SJCRH30 (cell line): ENCODE measurements at places on chromosomes 7 and 10. TPM values are rescaled to one million over a fixed set of nuclear protein-coding genes. Genes with fewer than 3 reads are reported as not detected.

The STEAP1 gene
- 0.55 TPM in 1 of 2 replicates, not detected in the other for total RNA-seq

DNA sequence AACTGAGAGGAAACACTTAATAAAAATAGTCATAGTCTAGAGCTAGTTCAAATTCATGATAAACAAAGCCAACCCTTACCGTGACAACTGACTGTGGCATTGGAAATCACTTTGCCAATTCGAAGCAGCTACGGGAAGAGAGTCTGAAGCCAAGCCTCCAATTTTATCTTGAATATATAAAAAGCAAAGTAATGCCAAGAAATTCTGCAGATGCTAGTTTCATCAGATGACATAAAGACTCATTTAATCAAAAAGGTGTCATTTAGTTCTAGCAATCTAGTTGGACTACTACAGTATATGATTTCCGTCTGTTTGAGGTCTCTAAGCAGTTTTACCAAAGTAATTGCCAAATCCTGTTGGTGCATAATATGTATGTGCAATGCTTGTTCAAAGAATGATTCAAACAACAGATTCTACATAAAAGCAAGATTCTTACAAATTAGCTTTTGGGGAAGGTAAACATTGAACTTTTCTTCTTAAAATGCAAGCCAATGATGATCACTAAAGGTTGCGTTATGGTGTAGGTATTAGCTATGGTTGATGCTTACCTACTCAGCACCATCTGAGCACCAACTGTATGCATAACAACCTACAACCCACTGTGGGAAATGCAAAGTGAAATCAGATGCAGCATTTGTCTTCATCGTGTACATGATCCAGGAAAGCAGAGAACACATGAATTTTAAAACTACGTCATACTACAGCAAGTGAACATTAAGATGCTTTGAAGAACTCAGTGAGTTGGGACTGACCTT is 2.8 kb downstream of the FAM171A1 start:
- DNase-seq: no peak

DNA sequence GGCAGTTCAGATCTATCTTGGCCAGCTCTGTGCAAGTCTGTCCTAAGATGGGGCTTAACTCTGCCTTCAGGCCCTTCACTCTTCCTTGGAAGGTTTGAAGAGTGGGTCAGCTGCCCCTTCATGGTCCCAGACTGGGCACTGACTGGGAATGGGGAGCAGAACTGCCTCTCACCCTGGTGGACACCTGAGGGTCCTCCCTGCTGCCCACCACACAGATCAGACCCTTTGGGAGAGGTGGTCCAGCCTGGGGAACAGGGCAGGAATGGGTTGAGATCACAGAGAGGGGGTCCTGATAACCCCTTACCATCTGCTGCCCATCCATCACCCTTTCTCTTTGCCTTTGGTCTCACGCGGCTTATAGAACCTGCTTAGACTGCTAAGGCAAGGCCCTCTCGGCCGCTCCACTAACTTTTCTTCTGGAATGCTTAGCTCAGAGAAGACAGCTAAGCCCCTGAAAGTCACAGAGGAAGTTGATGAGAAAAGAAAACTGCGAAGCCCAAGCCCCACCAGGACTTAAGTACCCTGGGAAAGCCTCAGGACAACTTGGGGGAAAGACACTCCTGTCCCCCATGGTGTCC is 402 bp upstream of the CDHR1 start:
- no peak for DNase-seq

GRCh38 chr10:90966146-90966545 is 45.3 kb upstream of the ANKRD1 start:
- no peak for DNase-seq

- no peak for DNase-seq
Observed at GRCh38 chr10:49585387-49585786, 24.7 kb upstream of the SLC18A3 start.

- DNase-seq: no peak
Observed at GRCh38 chr7:136336932-136337331, 359.8 kb upstream of the MTPN start.

GRCh38 chr7:10474048-10474447 is 499.6 kb upstream of the PHF14 start:
- no peak for DNase-seq

DNA sequence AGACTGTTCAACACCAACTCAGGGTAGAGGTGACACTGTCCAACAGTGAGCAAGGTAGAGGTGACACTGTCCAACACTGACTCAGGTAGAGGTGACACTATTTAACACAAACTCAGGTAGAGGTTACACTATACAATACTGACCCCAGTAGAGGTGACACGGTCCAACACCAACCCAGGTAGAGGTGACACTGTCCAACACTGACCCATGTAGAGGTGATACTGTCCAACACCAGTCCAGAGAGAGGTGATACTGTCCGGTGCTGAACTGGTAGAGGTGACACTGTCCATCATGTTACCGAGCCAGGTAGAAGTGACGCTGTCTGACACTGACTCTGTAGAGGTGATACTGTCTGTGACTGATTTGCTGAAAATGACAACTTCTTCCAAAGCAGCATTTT is 102.4 kb downstream of the GATA3 start:
- DNase-seq: no peak

DNA sequence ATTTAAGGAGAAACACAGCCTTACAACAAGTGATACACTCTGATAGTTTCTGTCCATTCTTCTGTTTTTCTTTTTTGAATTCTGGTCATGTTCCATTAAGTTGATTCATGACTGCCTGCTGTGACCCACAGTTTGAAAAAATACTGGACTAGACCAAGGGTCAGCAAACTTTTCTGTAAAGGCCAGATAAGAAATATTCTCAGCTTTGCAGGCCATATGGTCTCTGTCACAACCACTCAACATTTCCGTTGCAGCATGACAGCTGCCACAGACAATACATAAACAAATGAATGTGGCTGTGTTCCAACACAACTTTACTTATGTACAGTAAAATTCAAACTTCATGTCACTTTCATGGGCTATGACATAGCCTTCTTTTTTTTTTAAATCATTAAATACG is 156.7 kb downstream of the PLXNA4 start:
- DNase-seq: peak; percentile 24

GRCh38 chr7:103143868-103144267 is 5.0 kb downstream of the NAPEPLD start:
- no peak for DNase-seq

DNA sequence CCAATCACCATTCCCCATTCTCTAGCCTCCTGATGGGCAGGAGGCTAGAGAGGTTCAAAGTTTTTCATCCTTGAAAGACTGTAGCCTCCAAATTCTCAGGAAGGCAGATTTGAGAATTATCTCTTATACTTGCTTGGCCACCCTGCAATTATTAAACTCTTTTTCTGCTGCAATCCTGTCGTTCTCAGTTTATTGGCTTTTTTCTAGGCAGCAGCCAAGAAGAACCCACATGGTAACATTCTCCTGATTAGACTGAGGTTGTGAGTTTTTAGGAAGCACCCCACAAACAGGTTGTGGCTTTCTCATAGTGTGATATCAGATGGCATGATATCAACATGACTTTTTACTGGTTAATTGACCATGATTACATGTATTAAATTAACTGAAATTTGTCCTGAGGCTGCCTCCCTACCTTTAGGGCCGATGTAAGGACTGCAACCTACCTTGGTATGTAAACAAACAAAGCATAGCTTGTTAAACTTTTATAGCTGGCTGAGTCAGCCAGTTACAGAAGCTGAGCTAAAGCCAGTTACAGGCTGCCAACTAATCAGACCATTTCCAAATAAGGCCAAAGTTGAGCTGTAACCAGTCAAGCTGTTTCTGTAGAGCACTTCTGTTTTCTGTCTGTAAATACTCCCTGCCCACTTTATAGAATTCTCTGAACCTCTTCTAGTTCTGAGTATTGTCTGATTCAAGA is 3.2 kb upstream of the ZNF248 start:
- DNase-seq: no peak
